ELF-1 (cell line): ENCODE measurements at places on chromosomes 6 and 20.

GRCh38 chr20:24633026-24633425, 163.6 kb downstream of the SYNDIG1 start:
- no peak for DNase-seq

DNA sequence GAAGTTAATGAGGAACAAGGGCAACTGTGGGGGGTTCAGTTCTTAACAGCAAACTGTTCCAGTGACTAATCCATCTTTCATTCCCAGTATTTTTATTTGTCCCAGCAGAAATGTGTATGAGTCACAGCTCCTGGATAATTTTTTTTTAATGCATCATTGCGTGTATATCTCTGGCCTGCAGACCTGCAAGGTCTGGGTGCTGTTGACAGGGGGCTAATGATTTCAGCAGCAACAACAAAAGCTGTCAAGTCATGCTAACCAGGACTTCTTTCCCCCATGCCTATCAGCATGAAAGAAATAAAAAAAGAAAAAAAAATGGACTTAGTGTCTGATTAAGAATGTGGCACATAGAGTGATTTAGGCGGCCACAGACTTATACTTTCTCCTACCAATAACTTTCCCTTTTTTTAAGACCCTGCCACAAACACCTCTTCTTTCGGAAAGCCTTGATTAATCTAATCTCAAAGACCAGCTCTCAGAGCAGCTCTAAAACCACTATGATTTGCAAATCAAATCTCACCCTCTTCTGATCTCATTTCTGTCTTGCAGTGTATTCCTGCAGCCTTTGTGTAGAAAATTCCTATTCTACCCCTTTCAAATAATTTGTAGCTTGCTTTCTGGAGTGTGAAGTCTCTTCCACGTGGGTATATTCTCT, 14.2 kb upstream of the PREX1 start:
- DNase-seq, result no peak

- no peak for DNase-seq
These were observed 5.3 kb downstream of the TP53TG5 start for GRCh38 chr20:45372646-45373352.

DNA sequence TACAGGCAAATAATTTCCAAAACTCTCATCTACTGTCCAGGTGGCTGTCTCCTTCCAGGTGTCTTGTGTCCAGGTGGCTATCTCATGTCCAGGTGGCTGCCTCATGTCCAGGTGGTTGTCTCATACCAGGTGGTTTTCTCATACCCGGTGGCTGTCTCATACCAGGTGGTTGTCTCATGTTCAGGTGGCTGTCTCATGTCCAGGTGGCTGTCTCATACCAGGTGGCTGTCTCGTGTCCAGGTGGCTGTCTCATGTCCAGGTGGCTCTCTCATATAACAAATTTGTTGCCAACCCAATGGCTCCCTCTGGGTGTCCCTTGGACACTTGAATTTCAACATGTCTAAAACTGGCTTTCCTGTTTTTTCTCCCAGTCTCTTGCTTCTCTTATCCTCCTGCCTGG, 14.3 kb upstream of the SLC22A3 start:
- DNase-seq, result no peak

DNA sequence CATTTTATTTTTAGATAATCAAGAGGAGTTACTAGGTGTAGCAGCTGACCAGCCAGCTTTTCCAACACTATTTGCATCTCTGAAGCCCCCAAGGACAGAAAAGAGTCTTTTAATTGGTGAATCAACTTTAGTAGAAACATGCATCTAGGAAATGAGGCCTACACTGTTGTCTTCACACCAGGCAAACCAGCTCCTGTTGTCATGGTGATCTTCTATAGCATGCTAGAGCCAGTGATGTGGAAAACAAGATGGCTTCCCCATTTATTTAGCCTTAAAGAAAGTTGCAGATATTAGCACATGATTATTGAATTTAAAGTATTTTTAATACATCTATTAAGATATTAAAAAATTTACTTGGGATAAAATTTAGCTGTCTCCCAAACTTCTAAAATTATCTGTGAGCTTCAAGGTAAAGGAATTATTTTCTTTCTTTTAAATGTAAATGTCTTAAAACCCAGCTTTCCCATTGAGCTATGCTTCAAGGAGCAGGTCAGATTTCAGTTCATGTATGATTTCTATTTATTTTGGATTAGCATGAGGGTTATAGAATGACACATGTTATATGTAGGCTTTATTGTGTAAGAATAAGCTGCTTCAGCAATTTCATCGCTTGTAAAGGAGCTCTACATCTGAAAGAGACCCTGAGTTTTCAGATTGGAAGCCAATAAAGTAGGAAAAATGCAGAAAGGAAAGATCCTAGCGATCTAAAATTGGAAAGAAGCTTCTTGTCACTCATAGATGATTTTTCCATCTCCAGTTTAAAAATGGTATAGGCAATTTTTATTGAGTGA, 564.9 kb upstream of the CITED2 start:
- DNase-seq, result peak; percentile 32

DNA sequence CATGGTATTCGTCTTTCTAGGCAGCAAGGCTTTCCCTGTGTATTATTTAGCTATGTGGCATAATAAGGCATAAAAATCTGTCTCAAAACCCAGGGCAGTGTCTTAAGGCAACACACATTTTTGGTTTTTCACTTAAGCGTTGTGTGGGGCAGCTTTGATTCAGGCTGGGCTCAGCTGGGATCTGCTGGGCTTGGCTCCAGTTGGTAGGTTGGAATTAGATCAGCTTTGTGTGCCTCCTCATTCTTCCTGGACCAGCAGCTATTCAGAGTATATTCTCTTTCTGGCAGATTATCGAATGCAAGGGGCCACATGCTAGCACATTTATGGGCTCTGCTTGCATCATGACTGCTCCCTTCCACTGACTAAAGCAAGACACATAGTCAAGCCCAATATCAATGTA, 487.9 kb downstream of the RFPL4B start:
- DNase-seq, result no peak

GRCh38 chr6:125095580-125096301, 57.8 kb upstream of the TPD52L1 start:
- DNase-seq, result no peak

DNA sequence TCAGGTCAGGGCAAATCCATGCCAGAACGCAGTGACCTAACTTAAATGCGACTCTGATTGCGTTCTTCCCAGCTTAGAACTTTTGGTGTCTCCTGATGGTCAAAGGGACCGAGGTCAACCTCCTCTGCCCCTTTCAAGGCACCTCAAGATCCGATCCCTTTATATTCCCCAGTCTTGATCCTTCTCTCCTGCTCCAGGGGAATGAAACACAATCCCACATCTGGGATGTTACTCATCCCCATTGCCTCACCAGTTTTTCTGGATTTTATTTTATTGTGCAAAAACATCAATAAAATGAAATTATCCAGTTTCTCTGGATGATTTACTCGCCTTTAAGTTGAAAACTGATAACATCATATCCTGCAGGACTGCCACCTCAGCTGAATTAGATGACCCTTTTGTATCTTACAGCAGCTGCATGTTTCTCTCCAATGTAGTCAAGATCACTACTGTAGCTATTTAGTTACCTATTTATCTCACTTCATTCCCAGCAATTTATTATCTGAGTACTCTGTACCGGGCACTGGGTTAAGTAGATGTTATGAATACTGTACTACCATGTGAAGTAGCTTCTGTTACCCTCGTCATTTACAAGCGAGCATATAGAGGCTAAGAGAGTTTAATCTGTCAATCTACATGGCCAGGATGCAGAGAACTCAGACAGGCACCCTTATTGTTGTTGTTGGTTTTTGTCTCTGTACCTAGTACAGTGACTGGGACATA, 44.0 kb downstream of the IRAK1BP1 start:
- no peak for DNase-seq

DNA sequence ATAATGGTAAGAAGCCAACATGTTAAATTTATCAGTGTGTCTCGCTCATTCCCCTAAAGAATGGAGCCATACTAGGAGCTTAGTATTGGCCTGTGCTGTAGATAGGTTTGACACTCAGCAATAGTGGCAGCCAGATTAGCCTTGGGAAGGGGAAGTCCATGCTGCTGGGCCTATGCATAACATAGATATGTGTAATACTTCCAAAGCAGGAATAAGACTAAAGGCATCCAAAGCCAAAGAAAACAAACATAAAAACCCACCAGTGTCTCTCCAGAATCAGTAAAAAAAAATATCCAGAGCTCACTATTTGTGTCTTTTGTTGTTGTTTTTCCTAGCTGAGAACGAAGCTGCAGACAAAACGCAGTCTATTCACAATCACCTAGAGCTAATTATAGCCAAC, 104.2 kb upstream of the STXBP5 start:
- no peak for DNase-seq

DNA sequence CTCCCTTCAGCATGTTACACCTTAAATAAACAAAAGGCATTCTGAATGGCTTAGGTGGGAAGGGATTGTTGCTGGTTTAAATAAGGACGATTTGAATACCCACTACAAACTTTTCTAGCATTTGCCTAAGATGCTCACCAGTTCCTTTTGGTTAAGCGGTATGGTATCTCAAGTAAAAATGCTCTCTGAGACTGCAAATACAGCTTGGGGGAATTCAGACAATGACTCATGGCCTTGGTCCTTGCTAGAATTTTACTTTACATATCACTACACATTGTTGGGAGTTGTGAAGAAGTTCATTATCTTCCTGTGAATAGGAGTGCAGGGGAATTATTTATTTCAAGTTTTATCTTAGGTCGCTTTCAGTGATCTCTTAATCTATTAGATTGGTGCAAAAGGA, 670.7 kb downstream of the UTRN start:
- no peak for DNase-seq

DNA sequence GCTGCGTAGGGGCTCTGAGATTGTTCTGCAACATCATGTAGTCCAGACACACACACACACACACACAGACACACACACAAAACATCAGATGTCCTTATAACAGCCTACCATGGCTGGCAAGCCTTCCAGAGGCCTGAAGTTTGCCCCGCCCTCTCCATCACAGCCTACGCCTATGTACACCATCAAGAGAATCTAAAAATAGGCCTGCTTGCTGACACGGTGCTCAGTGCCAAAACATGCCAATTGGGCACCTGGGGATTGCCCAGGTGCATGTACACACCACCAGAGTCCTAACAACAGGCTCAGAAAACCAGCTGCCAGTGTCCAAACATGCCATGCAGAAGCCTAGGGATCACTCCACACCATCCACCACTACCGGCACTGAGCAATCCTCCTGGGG, 391.7 kb upstream of the SPTLC3 start:
- DNase-seq, result no peak

DNA sequence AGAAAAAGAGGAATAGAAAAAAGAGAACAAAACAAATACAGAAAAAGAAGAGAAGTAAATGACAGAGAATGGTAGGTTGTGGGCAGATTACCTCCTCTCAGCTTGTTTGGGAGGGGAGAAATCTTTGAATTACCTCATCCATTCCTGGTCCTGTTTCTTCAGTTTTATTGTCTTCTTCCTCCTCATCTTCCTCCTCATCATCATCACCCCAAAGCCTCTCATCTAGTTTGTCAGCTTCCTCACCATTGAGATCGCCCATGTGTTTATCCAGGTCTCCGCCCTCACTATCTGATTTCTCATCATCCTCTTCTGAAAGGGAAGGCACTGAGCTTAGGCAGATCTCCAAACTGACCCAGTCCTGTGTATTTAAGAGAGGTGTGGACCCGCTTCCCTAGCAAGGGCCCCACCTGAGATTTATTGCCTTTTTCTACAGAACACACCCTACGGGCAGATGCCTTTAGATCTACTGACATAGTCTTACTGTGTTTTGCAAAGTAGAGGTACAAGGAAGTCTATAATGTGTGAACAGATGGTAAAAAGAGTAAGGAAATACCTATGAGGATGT, 24.2 kb upstream of the LYRM2 start:
- no peak for DNase-seq

- no peak for DNase-seq
These were observed 519.7 kb upstream of the CDH4 start for GRCh38 chr20:60732322-60732721.

- no peak for DNase-seq
These were observed 441.7 kb upstream of the RNF217 start for GRCh38 chr6:124520514-124520913.

DNA sequence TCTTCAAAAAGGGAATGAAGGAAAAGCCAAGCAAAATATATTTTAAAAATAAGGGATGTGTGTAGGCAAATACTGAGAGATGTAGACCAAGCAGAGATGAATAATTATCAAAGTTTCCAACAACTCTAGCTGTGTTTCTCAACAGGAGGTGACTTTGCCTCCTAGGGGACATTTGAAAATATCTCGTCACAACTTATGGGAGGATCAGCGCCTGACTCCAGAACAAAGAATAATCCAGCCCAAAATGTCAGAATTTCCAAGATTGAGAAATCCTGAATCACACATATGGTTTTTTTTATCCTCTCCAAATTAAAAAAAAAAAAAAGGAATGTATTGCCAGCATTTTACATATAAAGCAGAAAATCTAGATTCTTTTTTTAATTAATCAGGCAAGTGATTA, 241.2 kb upstream of the ZFP64 start:
- DNase-seq, result no peak
